Mesenchymal stem cell (in vitro differentiated cells and primary cell): ENCODE measurements at places on chromosomes 12 and 14.

GRCh38 chr14:93262446-93262845, 55.4 kb downstream of the UBR7 start:
- no peak for DNase-seq

DNA sequence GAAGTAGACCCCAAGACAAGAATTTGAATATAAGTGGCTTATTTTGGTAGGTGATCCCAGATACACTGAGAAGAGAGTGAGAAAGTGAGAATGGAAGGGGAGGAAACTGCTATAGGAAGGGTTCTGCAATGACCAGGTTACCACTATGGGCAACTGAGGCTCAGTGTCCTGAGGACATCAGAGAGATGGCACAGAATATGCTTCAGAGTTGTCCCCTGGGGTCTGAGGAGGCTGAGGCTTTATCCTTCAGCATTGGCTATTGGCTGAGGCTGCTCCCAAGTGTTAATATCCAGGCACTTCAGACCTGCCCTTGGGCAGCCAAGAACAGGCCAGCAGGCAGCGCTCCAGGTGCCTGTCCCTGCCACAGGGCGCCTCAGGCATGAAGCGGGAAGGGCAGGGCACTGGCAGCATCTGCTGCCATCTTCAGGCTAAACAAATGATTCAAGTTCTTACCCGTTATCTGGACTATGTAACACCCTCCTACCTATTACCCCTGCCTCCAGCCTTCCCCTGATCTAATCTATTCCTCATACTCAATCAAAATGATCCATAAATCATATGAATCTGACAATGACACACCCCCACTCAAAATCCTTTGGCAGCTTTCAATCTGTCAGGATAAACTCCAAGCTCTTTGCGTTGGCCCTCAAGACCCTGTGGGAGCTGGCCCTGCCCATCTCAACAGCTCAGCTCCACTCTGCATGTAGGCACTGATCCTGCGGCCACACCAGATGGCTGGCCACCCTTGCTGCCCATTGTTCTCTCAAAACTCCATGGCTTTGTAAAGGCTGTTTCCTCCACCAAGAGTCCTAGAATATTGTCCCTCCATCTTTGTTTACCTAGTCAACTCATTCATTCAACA, 42.4 kb downstream of the CKAP4 start:
- no peak for DNase-seq

- DNase-seq: peak; percentile 15
Observed at GRCh38 chr12:82627799-82628198, 58.9 kb upstream of the TMTC2 start.

- no peak for DNase-seq
Observed at GRCh38 chr12:28059220-28059619, 86.7 kb upstream of the PTHLH start.

GRCh38 chr14:92389598-92390158, 66.7 kb downstream of the SLC24A4 start:
- no peak for DNase-seq
